ENCODE measurements at places on chromosomes 13 and 19.

DNA sequence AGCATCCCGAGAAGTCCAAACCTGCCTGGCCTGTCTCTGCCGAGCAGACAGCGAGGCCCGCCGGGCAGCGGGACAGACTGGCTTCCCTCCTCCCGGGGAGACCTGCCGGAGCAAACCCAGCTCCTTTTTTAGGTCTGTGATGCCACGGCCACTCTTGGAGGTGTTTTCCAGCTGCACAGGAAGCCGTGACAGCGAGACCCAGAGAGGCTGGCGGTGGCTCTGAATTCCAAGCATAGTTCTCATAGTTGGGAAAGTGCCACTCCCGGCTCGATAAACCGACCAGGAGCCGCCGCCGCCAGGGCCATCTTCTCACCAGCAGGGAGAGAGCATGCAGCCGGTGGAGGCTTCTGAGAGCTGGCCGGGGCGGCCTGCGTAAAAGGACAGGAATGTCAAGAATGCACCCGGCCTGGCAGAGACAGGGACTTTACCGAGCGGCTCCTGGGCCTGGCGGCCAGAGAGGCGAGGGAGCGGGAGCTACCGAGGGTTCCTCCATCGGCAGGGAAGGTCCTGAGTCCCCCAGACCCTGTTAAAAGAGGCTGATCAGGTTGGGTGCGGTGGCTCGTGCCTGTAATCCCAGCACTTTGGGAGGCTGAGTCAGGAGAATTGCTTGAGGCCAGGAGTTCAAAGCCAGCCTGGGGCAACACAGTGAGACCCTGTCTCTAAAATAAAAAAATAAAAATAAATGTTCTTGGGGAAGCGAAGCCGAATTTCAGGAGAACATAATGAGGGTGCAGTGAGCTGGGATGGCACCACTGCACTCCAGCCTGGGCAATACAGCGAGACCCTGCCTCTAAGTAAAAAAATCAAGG is 64.9 kb downstream of the GADD45B start:
- no peak for DNase-seq

GRCh38 chr19:40768869-40769268 is 6.5 kb upstream of the MIA start:
- DNase-seq, result no peak

GRCh38 chr19:1553415-1553814 is 14.7 kb downstream of the MEX3D start:
- no peak for DNase-seq

GRCh38 chr13:34108410-34108809 is 290.5 kb downstream of the RFC3 start:
- DNase-seq, result no peak
